ENCODE measurements at places on chromosomes 2 and 18.

GRCh38 chr2:216004697-216005283 is 8.6 kb downstream of the MREG start:
- no peak for DNase-seq

- DNase-seq: peak; percentile 40
Observed at GRCh38 chr2:157055660-157056199, 201.8 kb upstream of the GALNT5 start.

DNA sequence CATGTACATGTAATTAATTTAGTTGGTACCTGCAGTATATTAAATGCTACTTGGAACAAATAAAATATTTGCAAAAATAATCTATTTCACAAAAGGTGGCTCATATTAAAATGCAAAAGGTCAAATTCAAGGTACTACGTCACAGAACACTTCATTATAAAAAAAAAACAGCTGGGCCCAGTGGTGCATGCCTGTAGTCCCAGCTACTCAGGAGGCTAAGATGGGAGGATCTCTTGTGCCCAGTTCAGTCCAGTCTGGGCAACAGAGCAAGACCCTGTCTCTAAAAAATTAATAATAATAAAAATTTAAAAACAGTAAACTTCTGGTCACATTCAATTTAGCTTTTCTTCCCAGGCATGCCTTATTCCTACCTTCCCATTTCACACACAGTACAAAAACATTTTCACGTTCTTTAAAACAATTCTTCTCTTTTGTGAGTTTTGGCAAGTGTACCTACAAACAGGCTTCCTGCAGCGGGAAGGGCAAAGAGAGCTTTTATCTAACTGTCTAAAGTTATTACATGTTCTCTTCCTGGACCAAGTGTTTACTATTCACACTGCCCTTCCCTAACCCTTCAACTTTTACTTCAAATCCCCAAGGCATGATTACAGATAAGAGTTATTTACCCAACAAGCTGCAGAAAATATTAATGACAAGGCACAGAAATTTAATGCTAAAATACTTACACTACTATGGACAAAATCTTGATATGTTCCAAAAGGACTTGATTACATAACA is 10.7 kb downstream of the BAZ2B start:
- no peak for DNase-seq

DNA sequence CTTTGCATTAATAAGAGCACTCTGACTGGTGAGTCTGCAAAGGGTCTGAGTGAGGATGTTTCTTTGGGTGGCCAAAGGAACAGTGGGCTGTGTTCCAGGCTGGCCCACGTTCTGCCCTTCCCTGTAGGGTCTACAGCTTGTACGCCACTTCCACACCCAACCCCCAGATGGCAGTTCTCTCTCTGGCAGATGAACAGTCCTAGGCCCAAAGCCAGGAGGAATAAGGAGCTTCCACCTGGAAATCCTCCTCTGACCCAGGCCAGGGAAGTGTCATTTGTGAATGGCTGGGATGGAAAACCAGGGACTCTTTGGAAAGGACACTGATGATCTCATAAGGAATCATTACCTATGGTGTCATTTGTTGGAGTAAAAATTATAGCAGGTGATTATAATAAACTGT is 6.6 kb downstream of the OTOF start:
- DNase-seq: no peak

GRCh38 chr2:38722271-38723061 is 28.7 kb downstream of the SRSF7 start:
- DNase-seq: peak; percentile 75

- DNase-seq: no peak
Observed at GRCh38 chr18:1062588-1062987, 157.9 kb downstream of the ADCYAP1 start.

- DNase-seq: no peak
Observed at GRCh38 chr2:165277295-165277694, 38.1 kb downstream of the SCN2A start.

DNA sequence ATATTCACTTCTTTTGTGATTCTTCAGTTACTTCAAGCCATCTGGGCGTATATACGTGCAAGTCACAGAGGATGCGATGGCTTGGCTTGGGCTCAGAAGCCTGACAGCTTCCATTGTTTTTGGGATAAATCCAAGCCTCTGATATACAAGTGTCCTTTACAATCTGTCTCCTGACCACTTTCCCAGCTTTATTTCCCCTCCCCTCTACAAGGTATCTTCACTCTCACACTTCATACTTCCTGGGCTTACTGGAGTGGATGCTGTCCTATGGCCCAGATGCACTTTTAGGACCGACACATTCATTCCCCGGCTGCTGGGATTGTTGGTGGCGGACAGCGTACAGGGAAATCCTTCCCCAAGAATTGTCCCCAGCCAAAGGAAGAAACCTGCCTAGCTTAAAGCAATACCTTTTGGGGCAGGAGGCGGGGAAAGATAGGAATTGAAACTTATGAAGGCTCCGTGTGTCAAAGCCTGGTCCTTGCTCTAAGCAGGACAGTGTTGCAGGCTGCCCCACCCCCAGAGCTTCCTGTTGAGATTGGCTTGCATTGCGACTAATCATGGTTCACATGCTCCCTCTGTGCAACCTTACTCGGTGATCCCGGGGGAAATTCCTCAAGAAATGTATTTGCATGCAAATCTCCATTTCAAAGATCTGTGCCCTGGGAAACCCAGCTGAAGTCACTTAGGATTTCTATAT is 802.9 kb upstream of the ID2 start:
- DNase-seq: no peak

DNA sequence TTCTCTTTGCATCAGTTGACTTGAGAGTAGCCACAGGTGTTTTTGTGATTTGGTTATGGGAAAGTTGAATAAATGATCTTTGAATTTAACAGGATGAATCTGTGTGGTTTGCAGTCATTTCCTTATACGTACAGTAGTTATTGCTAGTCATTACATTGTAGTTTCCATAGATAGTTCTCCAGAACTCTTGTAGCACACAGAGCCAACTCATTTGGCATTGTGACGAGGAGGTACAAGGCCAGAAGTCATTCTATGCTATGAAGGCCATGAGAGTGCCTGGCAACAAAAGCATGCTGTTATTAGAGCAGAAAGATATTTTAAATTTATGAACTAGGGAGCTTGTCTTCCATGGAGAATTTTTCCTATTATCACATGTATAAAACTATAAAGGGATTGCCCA is 973.0 kb upstream of the CHAC2 start:
- no peak for DNase-seq

DNA sequence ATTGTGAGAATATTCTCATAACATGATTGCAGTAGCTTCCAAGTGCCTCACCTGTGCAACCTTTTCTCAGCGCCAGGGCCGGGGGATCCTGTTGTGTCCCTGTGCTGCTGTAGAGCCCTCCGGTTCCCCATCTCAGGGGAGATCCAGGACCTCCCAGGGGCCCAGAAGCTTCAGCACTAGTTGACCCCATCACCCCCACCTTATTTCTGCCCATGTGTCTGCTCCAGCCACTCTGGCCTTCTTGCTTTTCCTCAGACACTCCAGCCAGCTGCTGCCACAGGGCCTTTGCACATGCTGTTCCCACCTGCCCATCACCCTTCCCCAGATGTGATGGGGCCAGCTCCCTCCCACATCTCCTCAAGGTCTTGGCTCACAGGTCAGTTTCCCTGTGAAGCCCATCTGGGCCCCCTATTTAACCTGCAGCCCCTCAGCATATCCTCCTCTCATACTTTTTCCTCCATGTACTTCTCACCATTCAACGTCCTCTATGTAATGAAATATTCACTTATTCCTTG is 226.5 kb downstream of the SEPTIN10 start:
- DNase-seq: no peak

DNA sequence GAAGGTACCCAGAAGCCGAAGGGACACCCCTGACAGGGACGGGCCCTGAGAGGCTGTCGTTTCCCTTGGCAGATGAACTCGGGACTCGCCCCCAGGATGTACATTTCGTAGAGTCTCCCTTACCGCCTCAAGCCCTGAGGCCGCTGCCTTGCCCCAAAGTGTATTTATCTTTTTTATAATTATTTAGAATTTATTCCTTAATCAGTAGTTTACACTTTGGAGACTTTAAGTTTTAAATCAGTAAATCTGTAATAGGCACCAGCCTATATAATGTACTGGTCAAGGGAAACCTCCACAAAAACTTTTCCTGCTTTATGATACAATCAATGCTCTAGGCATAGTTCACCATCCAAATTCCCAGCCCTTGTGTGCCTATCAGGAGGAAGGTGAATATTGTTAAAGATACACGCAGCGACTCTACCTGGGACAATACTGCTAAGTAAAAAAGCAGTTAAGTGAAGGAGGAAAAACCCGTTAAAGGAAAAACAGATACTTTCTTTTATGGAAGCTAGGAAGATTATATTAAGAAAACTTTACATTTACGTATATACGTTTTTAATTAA is 848 bp downstream of the VRK2 start:
- no peak for DNase-seq

DNA sequence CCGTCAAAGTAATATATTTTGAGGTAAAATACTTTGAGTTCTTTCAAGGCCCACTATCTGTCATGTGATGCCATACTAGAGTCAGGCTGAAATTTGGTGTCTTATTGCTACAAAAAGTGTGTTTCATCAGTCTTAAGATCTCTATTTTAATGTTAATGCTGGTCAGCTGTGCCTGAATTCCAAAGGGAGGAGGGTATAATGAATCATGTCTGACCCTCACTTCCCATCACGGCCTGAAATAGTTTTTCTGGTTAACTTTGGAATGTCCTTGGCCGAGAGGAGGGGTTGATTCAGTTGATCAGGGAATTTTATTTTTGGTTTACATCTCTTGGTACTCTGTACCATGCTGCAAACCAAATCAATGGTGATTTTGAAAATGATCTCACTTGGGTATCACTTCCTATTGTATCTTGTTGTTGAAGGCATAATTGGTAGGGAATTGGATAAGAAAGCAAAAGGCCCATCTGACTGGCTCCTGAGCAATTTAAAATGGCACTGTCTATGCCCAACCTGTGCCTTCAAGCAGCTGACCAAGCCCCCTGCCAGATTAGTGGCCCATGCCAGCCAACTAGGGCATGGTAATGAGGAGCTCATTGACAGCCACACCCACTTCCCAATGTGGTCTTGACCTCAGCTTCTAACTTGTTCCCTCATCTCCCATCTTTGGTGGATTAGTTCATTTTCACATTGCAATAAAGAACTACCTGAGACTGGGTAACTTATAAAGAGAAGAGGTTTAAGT is 6.1 kb upstream of the SLC35F5 start:
- no peak for DNase-seq

- no peak for DNase-seq
Observed at GRCh38 chr2:151334082-151334815, 23.1 kb upstream of the TNFAIP6 start.

- DNase-seq: no peak
Observed at GRCh38 chr2:198117406-198118041, 313.1 kb downstream of the PLCL1 start.

- no peak for DNase-seq
Observed at GRCh38 chr2:70949086-70949485, 13.4 kb downstream of the ATP6V1B1 start.

DNA sequence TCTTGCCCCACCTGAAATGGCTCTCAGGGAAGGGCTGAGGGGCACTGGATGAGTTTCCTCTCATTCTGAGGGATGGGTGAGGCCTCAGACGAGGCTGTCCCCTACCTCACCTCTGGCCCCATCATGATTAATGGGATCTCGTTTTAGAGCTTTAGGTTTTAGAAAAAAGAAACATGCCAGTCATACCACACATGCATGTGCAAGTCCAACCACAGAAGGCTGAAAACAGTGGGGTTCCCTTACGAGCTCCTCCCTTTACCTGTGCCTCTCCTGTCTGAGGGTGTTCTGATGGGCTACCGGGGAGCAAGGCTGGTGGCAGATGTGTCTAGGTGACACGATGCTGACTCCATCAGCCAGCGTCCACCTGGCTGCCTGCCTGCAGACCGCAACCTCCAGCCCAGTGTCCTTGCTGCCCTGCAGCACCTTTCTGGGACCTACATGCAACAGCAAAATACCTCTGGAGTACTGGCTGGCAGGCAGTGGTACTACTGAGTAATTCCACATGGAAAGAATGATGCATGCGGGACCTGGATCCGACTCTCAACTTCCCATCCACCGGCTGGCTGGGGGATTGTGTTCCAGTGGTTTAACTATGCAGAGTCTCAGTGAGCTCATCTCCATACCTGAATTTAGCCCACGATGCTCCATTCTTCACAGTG is 9.1 kb upstream of the LYPD6B start:
- no peak for DNase-seq

DNA sequence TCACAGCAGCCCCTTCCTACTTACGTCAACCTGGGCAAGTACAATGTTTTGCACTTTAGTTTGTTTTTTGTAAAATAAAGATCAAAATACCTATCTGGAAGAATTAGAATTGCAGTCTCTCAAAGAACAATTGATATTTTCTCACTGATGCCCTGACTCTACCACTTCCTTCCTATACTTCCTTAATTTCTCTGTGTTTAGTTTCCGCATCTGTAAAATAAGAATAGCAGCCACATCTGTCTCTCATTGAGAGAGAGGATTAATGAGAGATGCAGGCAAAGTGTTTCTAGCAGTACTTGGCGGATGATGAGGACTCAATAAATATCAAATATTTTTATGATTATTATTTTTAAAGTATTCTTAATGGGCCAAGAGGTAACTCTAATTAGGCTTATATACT is 122.6 kb upstream of the PIEZO2 start:
- DNase-seq: no peak

DNA sequence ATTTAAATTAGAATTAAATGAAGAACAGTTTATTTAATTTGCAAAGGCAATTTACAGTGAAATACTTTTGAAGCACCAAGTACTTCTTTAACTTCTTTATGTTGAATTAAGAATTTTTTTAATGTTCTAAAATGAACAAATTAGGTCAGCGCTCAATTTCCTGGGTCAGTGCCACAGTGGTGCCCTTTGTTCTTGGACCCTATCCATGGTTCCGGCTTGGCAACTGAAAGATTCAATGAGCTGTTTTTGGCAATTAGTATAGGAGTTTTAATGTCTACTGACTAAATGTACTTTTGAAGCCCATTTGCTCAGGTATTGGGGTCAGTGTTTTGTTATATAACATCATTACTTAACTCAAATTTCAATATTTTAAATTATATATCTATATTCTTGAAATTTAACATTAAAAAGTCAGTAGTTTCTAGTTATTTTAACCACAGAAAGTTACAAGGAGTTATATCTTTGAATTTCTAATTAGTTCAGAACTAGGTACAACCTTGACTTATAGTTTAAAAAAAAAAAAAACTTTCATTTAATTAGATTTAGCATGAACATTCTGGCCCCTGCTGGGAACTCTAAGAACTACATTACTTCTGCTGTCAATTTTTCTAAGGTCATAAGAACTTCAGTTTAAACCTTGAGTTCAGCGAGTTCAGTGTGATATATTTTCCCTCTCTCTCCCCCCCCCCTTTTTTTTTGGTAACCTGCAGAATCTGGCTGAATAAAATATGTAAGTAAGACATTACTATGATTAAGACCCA is 7.6 kb upstream of the MSTN start:
- DNase-seq: peak; percentile 73

DNA sequence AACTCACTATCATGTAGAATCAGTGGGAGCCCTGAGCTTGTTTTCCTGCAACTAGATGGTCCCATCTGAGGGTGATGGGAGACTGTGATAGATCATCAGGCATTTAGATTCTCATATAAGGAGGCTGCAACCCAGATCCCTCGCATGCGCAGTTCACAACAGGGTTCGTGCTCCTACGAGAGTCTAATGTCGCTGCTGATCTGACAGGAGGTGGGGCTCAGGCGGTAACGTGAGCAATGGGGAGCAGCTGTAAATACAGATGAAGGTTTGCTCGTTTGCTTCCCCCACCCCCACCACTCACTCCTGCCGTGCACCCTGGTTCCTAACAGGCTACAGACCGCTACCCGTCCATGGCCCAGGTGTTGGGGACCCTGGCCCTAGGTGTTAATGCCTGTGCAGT is 113.6 kb downstream of the RNF144A start:
- no peak for DNase-seq
